ENCODE measurements at places on chromosomes 3 and 15.

GRCh38 chr3:168889666-168890065 is 773.8 kb downstream of the MECOM start:
- DNase-seq: peak; percentile 79

DNA sequence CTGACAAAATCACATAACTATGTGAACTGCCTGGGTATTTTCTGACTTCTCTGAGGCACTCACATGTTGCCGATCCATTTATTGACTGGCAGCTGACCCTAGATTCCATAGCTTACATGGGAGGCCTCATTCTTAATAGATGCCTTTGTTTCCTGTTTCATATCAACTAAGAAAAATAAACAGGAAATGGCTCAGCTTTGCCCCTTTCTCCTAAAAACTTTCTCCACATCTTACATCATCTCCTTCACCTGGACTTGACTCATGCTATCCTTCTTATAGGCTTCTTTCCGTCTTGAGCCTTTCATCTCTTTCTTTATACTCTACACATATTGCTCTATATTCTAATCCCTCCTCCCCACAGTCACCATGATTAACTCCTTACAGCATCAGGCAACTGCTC is 38.0 kb downstream of the TXNRD3 start:
- DNase-seq: no peak

DNA sequence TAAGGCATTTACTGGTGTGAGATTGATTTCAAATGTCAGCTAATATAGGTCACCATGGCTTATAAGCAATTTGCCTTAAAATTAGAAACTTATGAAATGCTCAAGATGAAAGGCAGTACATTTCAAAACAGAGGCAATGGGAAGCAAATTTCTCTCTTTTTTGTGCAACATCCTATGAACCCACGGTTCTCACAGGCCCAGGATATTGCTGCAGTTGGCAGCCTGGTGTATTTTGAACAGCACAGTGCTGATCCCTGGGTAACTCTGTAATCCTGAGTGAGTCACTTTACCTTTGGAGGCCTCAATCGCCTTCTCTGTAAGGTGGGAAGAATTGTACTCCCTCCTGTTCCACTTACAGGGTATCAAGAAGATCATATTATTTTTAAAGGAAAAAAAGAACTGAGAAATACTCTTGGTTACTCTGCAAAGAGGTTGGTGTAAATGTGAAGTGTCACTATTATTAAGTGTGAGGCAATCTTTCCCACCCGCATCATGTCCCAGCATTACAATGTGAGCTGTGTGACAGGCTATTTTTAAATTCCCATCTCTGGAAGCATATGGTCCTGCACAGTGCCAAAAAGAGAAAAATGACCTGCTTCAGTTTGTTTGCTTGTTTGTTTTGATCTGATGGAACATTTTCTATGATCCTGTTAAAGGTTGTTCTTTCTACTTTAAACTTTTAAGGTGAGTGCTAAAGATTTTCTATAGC is 190.1 kb upstream of the LPP start:
- no peak for DNase-seq

GRCh38 chr3:82128271-82128670 is 366.8 kb upstream of the GBE1 start:
- DNase-seq: no peak

DNA sequence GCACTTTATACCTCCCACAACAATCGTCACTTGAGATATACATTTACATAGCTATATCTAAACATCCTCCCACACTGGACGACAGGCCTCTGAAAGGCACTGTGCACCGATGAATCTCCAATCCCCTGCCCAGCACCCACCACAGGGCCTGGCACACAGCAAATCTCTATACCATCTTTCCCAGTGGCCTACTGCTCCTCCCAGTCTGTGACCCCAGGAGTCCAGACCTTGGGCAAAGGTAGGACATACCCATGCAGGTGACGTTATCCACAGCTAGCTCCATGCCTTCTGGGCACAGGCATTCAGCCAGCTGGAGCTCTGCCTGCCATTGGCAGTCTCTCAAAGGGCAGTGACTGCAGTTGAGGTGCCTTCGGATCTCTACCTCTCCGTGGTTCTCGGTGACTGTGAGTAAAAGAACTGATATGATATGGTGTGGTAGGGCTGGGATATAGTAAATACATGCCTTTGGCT is 5.8 kb downstream of the LTK start:
- peak; percentile 67 for DNase-seq

DNA sequence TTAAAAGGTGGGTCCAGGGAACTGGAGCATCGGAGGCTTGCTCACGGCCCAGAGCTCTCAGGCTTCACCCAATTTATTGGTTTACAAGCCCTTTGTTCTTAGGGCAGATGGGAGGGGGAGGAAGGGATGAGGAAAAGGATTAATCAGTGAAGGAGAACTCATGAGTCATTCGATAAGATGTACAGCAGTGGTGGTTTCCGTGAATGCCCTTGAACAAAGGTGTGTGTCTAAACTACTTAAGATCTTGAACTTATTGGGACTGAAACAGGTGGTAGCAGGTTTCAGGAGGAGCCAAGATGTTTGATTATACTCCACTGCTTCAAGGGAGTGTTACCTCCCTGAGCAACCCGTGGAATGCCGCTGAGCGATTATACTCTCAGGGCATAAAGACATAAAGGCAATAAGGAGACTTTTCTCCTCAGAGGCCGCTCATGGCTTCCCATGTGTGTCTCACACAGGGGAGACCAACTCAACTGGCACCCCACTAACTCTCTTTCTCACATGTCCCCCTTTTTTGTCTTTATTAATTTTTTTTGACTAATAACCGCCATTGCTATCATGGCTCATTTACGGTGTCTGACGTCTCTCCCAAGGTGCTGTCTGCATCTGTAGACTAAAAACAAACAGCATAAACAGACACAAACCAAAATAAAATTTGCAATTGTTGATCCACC is 17.3 kb upstream of the SLC28A2 start:
- no peak for DNase-seq

GRCh38 chr3:71859123-71859519 is 74.2 kb upstream of the PROK2 start:
- peak; percentile 69 for DNase-seq

DNA sequence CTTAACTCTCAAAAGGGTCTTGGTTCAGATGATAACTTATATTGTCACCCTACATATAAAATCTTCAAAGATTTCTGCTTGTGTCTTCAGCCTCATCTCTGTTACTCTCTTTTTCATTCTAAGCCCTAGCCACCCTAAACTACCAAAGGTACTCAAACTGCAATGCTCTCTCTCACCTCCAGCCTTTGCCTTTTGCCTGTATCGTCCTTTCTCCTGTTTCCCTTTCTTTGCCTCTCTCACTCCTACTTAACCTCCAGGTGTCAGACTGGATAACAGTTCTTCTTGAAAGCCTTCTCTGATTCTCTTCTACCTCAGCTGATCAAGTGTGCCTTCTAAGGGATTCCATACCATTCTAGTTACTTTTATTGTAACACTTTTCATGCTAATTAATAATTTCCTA is 149.8 kb downstream of the SERPINI1 start:
- DNase-seq: peak; percentile 32

DNA sequence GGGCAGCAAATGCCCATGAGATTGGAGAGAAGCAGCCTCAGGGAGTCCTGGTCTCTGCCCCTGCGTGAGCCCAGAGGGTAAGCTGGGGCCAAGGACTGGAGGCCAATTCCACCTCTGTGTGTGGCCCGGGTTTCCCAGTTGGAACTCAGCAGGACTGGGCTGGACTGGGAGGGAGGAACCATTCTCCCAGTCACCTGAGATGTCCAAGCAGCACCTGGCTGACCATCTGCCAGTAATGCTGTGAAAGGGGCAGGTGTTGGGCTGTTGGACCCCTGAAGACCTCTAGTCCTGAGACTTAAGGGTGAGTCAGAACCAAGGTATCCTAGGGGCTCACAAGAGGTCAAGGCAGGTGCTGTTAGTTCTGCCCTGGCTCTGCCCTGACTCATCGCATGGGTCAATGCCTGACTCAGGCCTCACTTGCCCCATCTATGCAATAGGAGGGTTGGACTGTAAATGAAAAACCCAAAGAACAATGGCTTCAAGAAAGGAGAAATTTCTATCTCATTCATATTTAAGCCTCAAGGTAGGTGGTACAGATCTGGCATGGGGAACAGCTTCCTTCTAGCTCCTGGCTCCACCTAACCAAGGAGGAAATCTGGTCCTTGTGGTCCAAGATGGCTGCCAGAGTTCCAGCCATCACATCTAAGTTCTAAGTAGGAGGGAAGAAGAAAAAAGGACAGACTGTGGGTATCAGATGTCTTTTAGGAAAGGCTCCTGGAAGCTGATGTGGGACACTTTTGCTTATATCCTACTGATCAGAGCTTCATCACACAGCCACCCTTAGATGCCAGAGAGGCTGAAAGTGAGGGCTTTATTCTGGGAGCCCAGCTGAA is 111.3 kb downstream of the FBLN2 start:
- no peak for DNase-seq

DNA sequence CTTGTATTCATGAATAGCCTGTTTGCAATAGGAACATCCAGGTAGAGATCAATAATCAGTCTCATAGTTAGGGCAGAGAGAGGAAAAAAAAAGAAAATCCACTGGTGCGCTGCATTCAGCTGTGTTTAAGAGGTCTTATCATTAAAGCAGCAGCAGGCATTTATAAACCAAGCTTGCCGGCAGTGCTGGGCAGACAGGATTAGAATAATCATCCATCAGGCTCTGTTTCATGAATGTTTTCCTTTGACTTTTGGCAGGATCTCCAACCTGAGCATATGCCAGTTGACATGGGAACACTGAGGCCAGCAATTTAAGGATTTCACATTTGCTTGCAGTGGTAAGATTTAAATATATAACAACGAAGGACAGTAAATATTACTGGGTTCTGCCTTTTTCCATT is 305.2 kb upstream of the SEMA6D start:
- peak; percentile 12 for DNase-seq

DNA sequence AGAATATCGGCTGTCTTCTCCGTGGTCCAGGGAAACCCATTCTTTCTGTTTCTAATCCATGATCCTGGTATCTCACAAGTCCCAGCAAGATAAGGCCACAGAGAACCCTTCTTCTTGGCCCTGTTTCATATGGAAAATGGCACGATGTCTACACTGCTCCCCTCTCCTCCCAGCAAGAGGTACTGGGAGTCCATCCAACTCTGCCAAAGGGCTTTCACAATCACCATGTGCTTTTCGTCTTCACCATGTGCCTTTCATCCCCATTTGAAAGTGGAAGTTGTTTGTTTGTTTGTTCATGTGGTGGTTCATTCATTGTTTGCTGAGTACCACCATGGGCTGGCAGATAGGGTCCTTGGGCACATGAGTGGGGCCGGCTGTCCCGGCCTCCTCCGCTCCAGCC is 5.5 kb downstream of the ITIH3 start:
- no peak for DNase-seq

DNA sequence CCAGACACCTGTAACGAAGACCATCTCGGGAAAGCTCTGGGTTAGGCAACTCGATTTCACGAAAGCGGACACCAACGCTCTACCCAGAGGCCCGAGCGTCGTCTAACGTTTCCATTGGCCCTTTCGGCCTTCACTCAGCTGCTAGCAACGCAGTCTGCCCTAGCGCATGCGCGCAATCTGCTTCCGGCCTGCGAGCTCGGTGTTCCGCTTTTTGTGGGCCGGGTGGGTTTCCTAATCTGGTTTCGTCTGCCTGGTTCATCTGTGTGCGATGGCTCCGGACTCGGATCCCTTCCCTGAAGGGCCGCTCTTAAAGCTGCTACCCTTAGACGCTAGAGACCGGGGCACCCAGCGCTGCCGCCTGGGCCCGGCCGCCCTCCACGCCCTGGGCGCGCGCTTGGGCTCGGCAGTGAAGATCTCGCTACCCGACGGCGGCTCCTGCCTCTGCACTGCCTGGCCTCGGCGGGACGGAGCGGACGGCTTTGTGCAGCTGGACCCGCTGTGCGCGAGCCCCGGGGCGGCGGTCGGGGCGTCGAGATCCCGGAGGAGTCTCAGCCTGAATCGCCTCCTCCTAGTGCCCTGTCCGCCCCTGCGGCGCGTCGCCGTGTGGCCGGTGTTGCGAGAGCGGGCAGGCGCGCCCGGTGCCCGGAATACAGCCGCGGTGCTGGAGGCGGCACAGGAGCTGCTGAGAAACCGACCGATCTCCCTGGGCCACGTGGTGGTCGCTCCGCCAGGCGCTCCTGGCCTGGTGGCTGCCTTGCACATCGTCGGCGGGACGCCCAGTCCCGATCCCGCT is 24.0 kb upstream of the GATM start:
- DNase-seq: peak; percentile 99

GRCh38 chr15:33007303-33007855 is 187.1 kb downstream of the FMN1 start:
- DNase-seq: peak; percentile 35

- no peak for DNase-seq
These were observed 168.9 kb downstream of the XXYLT1 start for GRCh38 chr3:195101927-195102608.

DNA sequence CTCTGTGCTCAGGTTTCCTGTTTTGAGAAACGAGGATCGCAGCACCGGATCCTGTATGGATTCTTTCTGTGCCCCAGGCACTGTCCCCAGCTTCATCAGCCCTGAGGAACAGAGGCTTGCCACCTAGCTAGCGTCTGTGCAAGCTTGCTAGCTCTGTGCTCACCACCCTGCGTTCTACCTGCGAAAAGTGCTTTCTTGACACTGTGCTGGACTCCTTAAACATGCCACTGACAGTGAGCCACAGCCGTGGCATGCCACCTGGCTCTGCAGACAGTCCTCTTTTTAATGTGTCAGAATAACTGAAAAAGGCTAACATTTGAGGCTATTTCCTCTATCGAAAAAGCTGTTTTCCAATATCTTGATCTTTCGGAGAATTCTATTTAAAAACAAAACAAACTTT is 1.4 kb downstream of the PGPEP1L start:
- no peak for DNase-seq

GRCh38 chr3:126553284-126554084 is 5.2 kb downstream of the C3orf22 start:
- no peak for DNase-seq

- DNase-seq: peak; percentile 1
These were observed 24.3 kb upstream of the RPL14 start for GRCh38 chr3:40432793-40433192.

DNA sequence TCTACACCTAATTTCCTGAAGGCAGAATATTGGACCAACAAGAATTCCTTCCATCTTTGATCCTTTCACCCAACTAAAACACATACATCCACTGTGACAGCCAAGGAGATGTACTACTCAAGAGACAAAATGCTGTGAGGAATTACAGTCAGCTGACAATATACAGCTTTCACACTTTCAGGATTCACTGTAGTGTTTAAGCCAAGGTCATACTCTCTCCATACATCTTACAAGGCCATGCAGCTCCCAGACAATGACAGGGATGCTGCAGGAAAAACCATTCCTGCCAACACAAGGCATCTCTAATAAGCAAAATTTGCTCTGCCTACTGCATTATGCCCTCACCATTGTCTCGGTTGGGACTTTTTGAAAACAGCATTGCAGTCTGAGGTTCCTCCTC is 170.7 kb downstream of the TBC1D5 start:
- peak; percentile 5 for DNase-seq
